ENCODE measurements at places on chromosomes 7 and 10.
A peak's percentile ranks its signal among the peaks of the same experiment; 100 is the strongest.

DNA sequence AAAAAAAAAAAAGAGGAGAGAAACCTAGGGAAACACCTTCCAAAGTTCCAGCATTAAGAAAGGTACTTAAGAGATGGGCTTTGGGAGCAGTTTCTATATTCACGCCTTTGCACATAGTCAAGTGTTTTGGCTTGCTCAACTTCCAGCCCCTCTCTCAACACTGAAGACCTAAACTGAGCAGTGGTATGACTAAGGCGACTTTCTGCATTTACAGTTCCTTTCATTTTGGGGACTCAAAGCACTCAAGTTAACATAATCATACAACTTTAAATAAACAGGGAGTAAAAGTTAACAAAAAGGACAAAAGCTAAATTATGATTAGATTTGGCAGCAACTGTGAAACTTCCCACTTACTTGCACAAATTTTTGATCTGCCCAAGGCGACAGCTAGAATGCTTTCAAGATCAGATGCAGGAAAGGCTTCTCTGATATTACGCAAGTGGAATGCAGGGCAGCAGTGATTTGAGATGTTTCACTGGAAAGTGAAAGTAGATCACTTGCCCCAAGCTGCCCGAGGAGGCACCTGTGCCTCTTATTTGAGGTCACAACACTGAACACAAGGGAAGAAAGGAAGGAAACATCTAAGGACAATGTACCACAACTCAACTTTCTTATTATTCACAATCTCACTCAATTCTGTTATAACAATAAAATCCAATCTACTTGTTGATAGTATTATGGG lies 199.5 kb downstream of the SKAP2 start:
- DNase-seq: no peak

GRCh38 chr10:96664563-96664962 lies 55.8 kb downstream of the PIK3AP1 start:
- DNase-seq: no peak

DNA sequence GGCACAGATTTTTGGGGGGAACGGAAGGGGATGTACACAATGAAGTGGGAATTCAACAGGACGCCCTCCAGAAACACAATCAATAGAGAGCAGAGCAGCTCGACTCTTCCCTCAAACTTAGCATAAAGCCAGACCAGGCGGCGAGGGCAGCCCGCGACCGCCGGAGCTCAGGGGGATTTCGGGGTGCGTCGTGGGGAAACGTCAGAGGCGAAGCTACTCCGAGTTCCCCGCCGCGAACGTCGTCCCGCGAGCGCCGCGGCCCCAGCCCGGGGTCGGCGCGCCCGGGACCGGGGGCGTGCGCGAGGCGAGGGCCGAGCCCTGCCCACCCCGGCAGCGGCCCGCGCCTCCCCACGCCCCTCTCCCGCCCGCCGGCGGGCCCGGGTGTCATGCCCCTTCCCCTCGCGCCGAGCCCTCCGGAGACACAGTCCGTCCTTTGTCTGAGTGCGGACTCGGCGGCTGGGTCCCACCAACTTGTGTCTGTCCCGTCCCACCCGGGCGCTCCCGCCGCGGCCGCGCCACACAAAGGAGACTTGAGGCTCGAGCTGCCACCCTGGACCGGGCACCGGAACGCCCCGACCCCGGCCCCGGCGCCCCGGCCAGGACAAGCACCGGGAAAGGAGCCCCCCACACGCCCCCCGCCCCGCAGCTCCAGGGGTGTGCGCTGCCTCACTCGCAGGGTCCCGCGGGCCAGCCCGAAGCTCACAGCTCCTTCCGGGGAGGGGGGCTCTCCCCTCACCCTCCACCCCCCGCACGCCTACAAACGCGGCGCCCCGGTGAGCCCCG lies 634 bp downstream of the EZH2 start:
- DNase-seq: peak; percentile 67

DNA sequence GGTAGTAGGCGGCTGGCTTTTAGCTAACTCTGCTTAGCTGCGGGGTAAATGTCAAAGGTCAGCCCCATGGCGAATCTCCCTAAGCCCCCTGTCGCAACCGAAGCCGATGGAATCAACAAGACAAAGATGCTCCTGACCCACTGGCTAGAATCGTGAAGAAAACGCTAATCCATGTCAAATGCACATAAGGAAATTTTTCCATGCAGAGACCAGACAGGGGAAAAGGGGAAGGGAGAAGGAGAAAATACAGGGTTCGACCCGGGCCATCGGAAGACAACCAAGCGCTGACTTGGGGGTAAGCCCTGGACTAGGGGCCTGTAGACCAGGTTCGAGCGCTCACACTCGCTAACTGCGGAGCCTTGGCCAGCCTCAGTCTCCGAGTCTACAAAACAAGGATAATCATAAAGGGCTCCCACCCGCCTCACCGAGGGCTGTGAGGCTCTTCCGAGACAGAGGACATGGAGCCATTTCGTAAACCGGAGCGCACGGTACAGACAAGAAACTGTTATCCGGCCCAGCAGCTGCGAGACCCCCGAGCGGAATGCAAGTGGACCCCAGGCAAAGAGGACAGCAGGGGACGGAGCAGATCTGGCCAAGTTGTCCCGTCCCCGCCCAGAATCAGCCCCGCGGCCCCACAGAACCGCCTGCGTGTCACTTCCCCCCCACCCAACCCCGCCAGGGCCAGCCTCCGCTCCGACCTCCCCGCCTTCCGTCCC lies 507 bp downstream of the SAR1A start:
- DNase-seq: no peak

DNA sequence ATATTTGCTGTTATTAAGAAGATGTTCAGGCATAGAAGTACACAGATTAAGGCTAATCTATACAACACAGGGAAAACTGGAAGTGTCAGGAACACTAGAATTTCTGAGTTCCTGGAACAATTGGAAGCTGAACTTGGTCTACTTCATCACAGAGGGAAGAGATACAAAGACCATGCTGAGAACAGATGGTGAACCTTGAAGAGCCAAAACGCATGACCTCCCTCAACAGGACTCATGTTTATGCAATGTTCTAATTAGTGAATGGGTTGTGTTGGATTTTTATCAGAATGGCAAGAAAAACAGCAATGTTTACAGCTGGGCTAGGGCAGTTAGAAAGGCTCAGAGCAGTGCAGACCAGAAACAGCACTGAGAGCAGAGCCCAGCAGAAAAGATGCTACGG lies 94.9 kb downstream of the SFMBT2 start:
- DNase-seq: no peak

DNA sequence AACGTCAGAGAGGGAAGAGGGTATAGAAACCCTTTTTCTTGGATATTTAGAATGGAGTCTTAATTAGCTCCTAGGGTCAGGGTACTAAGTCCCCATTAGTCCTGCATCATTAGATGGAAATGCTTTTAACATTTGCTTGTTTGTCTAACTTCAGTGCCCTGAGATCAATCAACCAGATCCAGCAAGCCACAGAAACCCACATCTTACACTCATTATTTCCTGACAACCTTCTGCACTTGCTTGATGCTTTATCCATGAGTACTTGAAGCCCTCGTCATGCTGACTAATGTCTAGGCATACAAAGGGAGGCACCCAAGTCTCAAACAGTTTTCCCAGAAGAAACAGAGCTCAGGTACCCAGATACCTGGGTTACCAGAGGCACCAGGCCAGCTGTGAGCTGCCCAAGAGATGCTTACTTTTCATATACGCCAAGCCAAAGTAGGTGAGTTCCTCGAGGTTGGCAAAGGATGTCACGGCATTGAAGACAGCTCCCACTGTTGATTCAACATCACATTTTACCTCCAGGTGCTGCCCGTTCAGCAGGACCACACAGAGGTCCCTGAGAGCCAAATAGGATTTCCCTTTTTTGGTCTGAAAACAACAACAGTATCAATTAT lies 42.7 kb downstream of the FRMPD2 start:
- DNase-seq: no peak

GRCh38 chr10:102517553-102517952 lies 13.8 kb downstream of the SUFU start:
- DNase-seq: no peak

DNA sequence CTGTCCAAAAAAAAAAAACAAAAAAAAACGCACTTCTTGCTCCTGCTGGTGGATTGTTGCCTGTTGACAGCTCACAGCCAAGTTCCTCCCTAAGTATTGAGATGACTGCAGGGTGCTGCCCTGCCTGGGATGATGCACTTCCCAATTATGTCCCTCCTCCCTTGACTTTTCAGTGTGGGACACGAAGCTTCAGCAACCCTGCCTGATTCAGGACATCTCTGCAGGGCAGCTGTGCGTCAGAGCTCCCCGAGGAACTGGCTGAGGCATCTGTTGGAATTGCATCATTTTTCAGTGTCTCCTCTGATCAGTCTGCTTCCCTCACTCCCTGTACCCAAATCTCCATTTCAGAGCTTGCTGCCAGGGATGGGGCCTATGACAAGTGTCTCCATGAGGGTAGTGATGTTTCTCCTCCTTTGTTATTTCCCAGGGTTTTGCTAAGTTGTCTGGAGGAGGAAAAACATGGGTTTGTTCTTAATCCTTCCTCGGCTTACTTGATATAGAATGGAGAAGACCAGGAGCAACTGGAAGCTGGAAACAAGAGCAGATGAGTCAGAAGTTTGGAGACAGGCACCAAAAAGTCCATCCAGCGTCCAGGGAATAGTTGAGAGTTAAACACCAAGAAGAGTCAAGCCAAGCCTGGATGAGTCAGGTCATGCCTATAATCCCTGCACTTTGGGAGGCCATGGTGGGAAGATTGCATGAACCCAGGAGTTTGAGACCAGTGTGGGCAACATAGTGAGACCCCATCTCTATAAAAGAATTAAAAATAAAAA lies 355.1 kb downstream of the GALNT17 start:
- DNase-seq: no peak

- no peak for DNase-seq
Observed at GRCh38 chr10:81219758-81220157, 655.2 kb upstream of the NRG3 start.

DNA sequence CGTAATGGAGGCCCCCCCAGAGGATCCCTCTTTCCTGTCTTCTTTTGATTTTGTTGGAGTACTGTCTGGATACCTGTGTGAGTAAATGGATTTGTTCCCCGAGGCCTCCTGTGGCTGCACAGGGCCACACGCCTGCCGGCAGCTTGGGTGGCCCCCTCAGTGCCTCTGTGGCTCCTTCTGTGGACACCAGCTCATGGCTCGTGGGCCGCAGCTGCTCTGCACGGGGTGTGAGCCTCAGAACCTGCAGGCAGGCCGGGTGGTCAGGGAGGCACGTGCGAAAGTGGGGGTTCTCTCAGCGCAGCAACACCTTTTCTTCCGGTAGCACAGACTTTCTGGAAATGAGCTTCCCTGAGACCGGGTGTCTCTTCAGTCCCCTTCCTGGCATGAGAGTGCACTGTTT lies 70.3 kb downstream of the WDR37 start:
- no peak for DNase-seq

DNA sequence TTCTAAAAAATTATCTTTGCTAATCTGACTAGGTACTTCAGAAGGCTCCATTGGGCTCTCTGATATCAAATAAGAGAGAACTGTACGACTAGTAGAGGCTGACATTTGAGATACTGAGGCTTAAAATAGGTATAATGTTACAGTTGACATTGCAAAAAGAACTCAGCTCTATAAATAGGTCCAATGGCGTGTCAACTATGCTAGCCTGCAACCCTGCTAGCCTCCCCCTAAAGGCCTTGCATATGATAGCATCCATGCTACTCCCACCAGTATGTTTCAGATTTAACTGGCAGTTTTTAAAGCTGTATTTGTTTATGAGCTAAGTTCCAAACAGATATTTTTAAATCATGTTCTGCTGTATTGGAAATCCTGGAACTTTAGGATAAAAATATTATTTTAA lies at the start of gene PPP1R3A:
Gene PPP1R3A, minus strand, starts transcription at position 64 of the 400 bp plus-strand sequence. Its CDS starts 13 bp downstream, at position 51.
- peak; percentile 50 for DNase-seq

- DNase-seq: peak; percentile 81
Observed at GRCh38 chr10:81696609-81697388, 178.2 kb upstream of the NRG3 start.

- no peak for DNase-seq
Observed at GRCh38 chr10:132790470-132790869, 4.5 kb upstream of the NKX6-2 start.

DNA sequence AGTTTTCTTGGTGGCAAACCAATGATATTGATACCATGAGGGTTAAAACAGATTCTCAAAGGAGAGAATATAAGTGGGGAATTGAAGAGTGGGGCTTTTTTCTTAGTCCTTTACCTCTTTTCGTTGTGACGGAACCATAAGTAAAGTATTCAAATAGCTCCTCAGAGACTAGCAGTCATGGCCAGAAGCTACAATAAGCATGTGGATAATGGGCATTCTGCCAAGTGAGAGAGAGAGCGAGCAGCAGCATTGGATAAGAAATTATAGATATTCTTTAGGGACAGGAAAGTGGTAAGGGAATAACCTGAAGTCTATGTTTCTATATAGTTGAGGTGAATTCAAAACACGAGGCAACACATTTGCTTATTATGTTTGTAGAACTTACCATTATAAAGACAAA lies 235.1 kb downstream of the SEMA3E start:
- no peak for DNase-seq

- DNase-seq: no peak
Observed at GRCh38 chr10:116845823-116846222, 3.5 kb upstream of the ENO4 start.

DNA sequence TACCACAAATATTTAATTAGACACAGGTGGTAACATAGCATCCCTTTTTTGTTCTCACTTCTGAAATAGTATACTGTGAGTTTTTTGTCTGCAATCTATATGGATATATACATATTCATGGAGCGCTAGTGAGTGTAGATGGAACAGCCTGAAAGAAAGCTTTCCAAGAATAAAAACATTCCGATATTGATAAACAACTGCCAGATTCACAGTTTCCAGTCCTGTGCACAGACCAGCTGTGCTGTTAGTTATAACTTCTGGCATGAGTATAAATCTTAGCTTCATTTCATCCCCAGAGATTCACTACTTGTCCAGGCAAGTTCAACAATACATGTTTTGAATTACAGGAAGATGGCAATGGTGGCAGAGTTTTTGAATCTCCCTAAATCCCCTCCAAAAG lies 467.1 kb upstream of the STEAP1 start:
- DNase-seq: no peak

GRCh38 chr7:70595755-70596597 lies 536.0 kb upstream of the GALNT17 start:
- DNase-seq: peak; percentile 86

DNA sequence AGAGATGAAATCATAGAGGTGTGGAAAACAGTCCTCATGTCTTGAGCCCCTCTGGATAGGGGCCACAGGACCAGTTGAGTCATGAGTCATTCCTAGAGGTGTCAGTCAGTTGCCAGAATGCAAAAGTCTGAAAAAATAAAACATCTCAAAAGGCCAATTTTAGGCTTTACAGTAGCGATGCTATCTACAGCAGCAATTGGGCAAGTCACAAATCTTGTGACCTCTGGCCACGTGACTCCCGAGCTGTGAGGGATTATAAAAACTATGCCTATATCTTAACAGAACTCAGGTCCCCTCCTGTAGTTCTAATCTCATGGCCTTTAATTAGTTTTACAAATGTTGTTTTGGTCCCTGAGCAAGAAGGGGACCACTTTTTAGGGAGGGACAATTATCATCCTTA lies 15.6 kb upstream of the TAS2R41 start:
- DNase-seq: no peak
